ENCODE measurements at places on chromosomes 6 and 20.

- DNase-seq, result no peak
Observed at GRCh38 chr6:33886673-33887144, 82.9 kb upstream of the MLN start.

DNA sequence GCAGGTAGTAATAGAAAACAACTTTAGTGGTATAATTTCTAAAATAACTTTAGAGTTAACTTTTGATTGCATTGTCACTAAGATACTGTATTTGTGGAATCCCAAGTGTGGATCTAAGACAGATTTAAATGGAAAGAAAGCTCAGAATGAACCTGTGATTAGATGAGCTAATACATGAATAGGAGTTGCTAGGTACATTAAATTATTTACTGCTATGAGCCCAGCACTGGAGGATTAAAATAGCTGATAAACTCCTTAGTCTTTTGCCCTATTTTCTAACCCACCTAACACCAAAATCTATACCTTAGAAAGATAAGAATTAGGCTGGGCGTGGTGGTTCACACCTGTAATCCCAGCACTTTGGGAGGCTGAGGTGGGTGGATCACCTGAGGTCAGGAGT is 10.8 kb downstream of the SNRPC start:
- DNase-seq, result no peak

GRCh38 chr6:98828941-98829411 is 5.4 kb upstream of the POU3F2 start:
- peak; percentile 67 for DNase-seq

- DNase-seq, result no peak
Observed at GRCh38 chr20:16405254-16405653, 168.0 kb downstream of the KIF16B start.

DNA sequence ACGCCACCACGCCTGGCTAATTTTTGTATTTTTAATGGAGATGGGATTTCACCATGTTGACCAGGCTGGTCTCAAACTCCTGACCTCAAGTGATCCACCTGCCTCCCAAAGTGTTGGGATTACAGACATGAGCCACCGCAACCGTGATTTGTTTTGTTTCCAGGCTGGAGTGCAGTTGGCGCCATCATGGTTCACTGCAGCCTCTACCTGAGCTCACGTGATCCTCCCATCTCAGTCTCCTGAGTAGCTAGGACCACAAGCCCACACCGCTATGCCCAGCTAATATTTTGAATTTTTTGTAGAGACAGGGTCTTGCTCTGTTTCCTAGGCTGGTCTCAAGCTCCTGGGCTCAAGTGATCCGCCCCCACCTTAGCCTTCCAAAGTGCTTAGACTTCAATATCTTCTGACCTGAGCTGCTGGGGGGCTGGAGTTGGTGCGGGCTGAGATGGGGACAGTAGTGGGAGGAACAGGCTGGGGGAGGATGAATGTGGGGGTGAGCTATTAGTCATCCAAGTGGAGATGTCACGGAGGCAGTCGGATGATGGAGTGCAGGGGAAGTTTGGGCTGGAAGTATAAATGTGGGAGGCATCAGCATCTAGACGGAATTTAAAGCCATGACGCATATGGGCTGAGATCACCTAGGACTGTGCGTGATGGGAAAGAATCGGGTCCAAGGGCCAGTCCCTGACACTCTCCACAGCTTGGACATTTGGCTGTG is 23.1 kb upstream of the ZMYND8 start:
- no peak for DNase-seq

GRCh38 chr6:151498327-151498726 is 4.5 kb downstream of the CCDC170 start:
- no peak for DNase-seq

GRCh38 chr20:53795170-53795569 is 201.5 kb upstream of the ZNF217 start:
- DNase-seq, result no peak

DNA sequence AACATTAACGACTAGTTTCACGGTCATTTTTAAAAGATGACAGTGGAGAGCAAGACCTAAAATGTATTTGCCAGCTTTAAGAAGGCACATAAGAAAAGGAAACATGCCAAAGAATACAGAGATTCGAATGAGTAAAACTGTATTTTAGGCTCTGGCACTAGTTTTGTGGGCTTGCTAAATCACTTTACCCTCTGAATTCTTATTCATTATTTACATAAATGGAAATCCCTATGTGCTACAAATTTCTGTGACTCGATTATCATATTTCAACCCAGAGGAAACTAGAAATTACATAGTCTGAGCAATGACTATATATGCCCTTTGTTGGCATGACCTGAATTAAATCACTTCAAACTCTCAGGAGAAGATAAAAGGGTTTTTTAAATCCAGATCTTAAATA is 441.7 kb upstream of the RNF217 start:
- no peak for DNase-seq

DNA sequence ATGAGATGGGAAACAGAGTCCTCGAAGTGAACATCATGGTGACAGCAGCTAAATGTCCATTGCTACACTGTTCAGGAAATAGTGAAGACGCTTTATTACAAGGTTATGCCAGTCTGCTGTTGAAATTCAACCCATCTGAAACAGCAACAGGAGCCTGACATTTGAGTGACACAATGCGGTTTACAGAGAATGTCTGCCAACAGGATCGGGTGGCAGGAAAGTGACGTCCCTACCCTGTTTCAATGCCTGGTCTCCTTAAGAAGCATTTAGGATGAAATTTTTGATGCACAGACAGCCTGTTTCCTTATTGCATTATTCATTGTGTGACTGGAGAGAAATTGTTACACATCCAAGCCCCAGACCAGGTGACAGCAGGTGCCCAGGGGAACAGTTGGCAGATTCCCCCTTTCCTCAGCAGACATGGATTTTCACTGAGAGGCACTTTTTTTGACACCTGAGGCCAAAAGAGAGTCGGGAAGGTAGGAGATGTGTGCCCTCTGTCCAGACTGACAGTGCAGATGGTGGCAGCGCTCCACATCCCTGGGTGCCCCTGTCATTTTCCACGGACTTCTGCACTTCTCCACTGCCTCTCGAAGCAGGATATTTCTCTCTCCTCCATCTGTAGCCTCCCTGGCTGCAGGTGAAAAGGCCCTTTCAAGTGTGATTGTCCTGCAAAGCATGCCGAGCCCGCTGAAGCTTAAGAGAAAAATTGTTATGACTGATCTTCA is 87.9 kb downstream of the BFSP1 start:
- no peak for DNase-seq

DNA sequence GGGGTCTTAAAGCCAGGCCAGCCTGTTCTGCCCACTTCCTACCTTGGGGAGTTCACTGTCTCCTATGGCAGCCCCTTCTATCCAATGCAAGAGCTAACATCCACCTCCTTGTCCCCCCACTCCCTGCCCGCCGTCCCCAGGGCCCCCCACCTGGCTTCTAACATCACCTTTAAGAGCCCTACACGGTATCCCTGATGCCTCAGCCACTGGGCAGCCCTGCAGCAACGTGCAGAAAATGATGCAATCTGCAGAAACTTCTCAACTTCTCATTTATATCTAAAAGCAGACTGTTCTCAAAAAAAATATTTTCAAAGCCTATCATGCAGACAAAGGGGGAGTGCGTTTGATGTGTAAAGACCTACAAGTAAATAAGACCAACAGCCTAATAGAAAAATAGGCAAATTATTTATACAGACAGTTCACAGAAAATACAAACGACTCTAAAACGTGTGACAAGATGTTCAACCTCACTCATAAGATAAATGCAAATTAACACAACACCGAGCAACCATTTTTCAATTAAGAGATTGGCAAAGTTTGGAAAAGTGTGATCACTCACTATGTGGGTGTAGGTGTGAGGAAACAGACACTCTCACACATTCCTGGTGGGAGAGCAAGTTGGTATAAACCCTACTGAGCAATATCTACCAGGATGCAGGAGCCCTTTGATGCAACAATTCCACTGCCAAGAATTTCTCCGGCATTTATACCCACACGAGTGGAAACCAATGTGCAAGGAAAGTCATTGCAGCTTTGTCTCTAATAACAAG is 15.1 kb upstream of the HCK start:
- no peak for DNase-seq

- DNase-seq, result no peak
Observed at GRCh38 chr20:46915575-46916257, 21.1 kb downstream of the EYA2 start.

DNA sequence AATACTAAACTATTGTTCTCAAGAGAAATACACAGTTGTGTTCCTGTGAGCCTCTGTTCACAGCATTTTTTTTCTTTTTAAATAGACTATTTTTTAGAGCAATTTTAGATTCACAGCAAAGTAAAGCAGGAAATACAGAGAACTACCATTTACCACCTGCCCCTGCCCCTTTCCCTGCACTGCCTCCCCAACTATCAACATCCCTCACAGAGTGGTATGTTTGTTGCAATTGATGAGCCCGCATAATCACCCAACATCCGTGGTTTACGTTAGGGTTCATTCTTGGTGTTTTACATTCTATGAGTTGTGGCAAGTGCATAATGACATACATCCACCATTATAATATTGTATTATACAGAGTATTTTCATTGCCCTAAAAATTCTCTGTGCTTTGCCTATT is 71.6 kb upstream of the TNFAIP3 start:
- no peak for DNase-seq

DNA sequence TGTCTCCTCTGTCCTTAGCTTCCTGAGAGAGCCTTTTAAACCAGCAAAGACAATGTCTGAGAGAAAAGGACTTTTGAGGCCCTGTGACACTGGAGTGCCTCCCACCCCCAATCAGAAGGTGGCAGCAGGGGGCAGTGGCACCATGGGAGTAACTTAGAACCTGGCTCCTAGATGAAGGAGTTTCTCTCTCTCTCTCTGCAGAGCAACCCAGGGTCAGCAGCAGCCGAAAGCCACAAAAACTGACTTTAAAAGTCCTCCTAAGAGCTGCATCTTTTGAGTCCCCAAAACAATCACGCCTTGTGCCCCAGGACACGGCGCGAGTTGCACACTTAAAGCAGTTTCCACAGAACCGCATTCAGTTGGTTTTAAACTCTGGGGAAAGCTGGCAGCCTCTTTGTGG is 5.3 kb upstream of the TCP11 start:
- peak; percentile 74 for DNase-seq

DNA sequence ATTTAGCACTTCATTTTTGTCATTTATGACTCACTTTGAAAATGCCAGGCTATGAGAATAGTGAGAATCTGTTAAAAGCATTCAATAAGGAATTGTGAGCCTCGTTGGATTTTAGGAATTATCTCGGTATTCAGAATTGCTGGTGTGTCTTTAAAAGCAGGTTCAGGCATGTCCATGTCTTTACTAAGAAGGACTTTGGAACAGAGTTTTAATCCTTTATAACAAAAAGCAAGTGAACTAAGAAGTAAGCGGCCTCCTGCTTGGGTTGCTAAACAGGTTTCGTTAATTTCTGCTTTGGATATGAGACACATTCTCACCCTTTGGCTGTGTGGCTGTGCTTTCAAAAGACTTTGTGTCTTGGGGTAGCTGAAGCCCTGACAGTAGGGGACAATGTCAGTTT is 74.9 kb downstream of the IGF2R start:
- DNase-seq, result no peak

GRCh38 chr20:8299921-8300320 is 167.9 kb downstream of the PLCB1 start:
- no peak for DNase-seq

DNA sequence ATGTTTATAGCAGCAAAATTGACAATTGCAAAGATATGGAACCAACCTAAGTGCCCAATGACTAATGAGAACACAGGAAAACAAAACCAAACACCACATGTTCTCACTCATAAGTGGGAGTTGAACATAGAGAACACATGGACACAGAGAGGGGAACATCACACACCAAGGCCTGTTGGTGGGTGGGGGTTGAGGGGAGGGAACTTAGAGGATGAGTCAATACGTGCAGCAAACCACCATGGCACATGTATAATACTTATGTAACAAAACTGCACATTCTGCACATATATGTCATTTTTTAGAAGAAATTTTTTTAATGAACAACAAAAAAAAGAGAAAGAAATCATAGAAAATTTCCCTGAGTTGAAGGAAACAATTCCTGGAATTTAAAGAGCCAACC is 3.9 kb downstream of the EPM2A start:
- peak; percentile 3 for DNase-seq

DNA sequence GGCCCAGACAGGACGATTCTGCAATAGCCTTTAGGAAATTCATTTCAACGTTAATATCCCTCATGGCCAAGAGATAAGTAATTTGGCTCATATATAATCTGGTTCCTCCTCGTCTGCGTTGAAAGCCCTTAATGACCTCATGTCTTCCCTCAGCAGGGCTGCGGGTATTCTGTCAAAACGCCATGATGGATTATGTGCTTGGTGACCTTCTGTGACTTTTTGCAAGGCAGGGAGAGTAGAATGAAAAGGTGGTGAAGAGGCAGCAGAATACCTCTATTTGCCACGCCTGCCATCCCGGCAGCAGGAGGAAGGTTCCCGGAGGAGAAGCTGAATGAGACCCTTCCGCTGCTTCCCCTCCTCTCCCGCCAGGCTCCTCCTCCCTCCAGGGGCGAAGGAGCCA is 41.1 kb upstream of the SPACA1 start:
- no peak for DNase-seq

DNA sequence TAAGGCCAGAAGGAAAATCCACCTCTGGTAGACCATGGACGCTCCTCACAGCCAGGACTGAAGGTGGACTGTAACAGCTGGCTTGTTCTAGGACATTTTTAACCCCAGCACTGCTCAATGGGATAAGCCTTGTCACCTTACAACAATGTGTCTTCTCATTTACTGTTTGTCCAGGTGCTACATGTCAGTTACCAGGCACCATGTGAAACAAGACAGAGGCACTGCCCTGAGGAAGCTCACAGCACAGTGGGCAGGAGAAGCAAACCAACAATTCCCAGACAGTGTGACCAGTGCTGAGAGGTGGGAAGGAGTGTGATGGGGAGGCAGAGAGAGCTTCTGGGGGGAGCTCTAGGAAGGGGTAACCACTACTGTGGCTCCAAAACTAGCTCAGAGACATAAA is 10.7 kb downstream of the SNHG17 start:
- DNase-seq, result no peak

GRCh38 chr6:130047088-130047995 is 29.0 kb downstream of the L3MBTL3 start:
- DNase-seq, result no peak

DNA sequence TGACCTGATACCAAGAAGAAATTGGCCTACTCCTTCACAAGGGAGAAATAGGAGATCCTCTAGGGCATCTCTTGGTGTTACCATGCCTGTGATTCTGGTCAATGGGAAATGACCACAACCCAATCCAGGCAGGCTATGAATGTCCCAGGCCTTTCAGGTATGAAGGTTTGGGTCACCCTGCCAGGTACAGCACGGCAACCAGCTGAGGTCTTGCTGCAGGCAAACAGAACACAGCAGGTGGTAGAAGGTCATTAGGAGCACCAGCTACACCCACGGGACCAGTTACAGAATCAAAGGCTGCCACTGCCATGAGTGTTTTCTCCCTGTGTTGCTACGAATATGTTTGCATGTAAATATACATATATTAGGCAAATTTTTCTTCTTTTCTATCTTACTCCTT is 202.3 kb downstream of the ERMARD start:
- no peak for DNase-seq

Data from eye (tissue), 1 donor.